ENCODE measurements at places on chromosomes 12 and 14.
A peak's percentile ranks its signal among the peaks of the same experiment; 100 is the strongest.

DNA sequence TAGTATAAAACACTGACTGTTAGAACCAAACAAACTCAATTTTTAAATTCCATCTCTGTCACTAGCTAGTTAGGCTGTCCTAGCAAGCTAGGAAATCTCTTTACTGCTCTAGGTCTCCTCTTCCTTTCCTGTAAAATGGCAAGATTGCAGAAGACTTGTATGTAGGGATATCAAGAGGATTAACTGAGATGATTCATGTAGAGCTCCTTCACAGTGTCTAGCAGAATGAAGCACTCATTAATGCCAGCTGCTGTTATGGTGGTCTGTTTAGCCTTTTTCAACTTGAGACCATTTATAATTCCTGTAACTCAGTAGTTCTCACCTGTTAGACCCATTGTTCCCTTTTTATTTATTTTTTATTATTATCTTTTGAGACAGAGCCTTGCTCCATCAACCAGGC lies 67.8 kb upstream of the KCNH3 start:
- no peak for DNase-seq

- DNase-seq, result peak; percentile 5
Observed at GRCh38 chr12:89525305-89525823, 483 bp downstream of the POC1B start.

DNA sequence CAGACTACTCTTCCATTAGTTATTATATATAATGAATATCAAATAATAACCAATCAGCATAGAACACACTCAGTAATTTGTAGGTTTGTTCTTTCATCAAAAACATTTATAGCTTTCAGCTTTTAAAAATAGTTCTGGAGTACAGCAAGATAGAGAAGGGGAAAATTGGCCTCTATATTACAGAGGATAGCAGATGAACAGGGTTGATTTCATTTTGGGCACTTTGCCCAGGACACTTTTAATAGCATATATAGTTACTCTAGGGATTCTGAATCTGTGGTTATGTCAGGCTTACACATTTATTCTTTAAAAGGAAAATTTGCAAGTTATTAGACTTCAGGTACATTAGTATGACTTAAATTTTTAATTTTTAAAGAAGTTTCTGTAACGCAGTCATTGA lies 52.6 kb downstream of the IFT81 start:
- no peak for DNase-seq

DNA sequence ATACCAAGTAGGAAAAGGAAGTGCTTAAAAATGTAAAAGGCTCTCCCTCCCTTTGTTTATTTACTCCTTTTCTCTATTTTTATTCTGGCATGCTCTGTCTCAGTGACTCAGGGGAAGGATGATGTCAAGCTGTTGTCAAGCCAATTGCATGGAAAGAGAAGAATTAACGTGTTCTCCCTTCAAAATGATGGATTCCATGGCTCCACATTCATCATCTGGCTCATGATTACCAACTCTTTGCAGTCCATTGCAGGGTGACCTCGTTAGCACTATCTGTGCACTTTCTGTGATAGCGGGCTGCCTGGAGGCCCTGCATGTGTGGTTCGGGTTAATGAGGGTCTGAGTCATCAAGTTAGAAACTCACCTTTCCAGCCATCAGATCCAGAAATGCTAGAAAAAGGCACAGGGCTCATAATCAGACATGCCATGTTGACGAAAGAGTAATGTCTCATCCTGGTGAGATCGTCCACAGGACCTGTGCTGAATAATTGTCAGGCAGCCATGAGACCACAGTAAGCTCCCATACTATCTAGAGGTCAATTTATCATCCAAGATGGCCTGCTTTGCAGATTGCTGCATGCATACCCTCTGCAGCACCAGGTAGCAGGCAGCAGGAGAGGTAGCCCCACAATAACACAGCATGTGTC lies 79.2 kb upstream of the BTG1 start:
- DNase-seq, result no peak

GRCh38 chr14:99215277-99215676 lies 56.7 kb downstream of the BCL11B start:
- no peak for DNase-seq

GRCh38 chr12:90112666-90113065 lies 404.0 kb upstream of the ATP2B1 start:
- no peak for DNase-seq

DNA sequence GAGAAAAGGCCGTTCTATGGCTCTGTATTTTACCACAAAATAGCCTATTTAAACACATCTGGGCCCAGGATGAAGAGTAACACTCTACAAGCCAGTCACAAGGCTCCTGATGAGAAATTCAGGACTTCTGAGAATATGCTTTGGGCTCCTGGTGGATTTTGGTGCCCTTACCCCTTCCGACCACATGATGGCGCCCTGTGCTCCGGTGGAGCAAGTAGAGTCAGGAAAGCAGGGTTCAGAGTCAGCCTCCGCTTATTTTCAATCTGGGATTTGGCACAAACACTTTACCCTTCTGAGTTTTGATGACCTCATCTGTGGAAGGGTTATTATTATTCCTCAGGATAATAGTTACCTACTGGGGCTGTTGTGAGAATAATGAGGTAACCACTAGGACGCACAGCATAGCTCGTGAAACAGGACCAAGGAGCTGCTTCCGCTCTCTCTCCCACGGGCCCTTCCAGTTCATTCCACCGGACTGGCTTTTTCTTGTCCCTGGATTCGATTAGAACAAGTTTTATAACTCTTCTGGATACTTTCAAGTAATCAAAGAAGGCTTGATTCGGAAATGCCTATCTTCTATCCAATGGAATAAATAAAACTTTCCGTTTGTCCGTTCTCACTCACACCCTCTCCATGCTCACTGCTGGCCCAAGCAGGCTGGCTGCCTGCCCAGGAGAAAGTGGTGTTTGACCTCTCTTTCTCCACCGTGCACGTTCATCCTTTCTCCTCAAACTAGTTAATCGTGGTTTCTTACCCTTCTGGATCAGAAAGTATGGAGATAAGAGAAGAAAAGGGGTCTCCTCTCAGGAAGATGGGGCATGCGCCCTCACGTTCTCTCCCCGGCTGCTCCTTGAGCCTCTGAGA lies 104.6 kb downstream of the GALC start:
- no peak for DNase-seq

- no peak for DNase-seq
Observed at GRCh38 chr12:113788020-113788856, 177.9 kb downstream of the RBM19 start.

GRCh38 chr12:104360983-104361707 lies 57.6 kb downstream of the EID3 start:
- DNase-seq, result no peak

DNA sequence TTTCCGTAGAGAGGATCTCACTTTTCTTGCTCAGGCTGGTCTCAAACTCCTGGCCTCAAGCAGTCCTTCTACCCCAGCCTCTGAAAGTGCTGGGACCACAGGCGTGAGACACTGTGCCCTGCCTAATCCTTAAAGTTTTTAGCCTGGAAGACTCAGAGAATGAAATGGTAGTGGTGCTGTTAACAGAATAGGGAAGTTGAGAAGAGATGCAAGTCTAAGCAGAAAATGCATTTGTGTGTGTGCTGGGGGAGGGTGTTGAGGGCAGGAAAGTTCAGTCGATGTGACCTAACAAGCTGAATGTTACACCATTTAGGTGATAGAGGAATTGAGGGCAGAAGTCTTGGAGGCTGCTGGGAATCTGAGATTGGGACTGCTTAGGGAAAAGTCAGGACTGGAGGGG lies 6.9 kb upstream of the TUBA1A start:
- DNase-seq, result no peak

DNA sequence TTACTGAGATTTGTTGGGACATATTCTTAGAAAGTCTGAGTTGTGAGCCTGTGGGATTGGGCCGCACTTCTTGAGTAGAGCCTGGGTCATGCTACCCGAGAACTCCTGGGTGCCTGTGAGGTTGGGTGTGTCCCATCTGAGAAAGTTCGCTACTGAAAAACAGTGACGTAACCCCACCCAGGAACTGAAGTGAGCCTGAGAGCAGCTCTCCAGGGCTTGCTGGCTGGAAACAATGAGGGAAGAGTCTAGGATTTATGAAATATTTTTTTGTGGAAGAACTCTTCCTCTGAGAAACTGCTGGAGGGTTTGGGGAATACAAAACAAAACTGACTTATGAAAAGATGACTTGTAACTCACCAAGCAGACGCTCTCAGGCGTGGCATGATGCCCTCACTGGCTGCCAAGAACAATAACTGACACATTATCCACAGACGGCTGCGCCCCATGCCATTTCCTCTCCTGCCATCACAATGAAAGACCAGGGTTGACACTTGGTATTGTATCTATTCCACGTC lies 69.2 kb downstream of the RASSF3 start:
- peak; percentile 40 for DNase-seq

- no peak for DNase-seq
Observed at GRCh38 chr12:108792361-108793292, 61.3 kb upstream of the CORO1C start.

DNA sequence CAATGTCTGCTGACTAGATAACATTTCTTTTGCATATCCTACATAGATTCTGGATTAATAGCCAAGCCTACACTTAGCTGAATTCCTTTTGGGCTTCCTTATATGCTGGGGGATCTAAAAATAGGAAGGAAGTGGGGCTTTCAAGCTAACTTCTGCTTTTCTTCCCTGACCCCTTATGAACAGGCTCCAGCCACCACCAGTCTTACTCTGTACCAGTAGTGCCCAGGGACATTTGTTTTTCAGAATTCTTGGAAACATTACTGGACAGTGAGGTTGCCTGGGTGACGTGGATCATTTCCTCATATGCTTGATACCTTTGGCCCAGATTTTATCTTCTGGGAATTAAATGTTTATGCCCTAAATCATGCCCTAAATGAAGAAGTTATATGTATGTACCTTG lies 55.9 kb upstream of the SRRM4 start:
- DNase-seq, result no peak

GRCh38 chr14:44896275-44897040 lies 65.3 kb downstream of the KLHL28 start:
- DNase-seq, result no peak

DNA sequence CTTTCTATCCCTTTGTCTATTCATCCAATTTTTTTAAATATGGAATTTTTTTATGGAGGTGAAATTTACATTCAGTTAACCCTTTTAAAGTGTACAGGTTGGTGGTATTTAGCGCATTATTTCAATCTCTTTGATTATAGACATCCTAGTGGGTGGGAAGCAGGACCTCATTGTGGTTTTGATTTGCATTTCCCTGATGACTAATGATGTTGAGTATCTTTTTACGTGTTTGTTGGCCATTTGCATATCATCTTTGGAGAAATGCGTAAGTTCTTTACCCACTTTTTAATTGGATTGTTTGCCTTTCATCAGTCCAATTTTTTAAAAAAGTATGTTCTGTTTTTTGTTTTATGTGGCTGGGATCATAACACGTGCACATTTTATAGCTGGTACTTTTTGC lies 20.8 kb downstream of the PAPLN start:
- DNase-seq, result no peak

DNA sequence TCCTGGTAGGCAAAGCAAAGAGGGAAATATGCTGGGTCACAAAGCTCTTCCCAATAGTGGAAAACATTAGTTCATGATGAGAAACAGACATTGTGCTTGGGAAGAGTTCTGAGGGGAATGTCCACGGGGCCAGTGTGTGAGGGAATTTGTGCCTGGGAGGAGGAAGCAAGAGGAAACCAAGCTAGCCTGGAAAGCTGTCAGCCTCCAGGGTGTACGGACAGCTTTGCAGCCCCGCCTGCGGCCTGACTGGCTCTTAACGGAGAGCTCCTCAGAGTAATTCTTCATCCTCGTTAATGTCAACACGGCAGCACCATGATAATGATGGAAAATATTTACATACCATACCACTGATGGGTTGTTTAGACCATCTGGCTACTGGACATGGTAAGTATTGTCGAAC lies 32.4 kb downstream of the PITPNM2 start:
- no peak for DNase-seq

GRCh38 chr12:112524676-112525425 lies 106.1 kb downstream of the PTPN11 start:
- DNase-seq, result no peak

- DNase-seq, result no peak
Observed at GRCh38 chr14:27222671-27223070, 624.8 kb upstream of the NOVA1 start.

DNA sequence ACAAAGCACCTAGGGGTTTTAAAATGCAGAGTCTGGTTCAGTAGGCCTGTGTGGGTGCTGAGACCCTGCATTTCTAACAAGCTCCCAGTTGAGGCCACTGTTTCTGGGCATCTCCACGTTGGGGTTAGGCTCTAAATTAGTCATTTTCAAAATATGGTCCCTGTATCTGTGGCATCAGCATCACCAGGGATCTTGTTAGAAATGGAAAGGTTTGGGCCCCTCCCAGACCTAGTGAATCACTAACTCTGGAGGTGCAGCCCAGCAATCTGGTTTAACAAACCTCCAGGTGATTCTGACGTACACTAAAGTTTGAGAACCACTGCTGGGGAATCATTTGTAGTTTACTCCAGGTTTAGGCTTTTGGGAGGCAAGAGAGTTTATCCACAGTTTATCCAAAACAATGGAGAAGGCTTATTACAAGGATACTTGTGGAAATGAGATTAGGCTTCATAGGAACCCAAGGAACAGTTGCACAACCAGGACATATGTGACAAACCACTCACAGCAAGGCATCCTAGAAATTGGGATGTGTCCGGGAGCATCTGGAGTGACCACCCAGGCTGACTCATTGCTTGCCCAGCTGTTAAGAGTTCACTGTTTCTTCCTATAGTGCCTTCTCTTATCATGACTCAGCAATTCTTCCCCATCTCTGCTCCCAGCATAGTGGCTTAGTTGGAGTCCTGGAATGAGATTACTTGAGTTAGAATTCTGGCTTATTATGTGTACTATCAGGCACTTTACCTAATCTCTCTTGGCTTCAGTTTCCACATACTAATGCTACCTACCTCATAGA lies 71.6 kb upstream of the STXBP6 start:
- DNase-seq, result no peak

DNA sequence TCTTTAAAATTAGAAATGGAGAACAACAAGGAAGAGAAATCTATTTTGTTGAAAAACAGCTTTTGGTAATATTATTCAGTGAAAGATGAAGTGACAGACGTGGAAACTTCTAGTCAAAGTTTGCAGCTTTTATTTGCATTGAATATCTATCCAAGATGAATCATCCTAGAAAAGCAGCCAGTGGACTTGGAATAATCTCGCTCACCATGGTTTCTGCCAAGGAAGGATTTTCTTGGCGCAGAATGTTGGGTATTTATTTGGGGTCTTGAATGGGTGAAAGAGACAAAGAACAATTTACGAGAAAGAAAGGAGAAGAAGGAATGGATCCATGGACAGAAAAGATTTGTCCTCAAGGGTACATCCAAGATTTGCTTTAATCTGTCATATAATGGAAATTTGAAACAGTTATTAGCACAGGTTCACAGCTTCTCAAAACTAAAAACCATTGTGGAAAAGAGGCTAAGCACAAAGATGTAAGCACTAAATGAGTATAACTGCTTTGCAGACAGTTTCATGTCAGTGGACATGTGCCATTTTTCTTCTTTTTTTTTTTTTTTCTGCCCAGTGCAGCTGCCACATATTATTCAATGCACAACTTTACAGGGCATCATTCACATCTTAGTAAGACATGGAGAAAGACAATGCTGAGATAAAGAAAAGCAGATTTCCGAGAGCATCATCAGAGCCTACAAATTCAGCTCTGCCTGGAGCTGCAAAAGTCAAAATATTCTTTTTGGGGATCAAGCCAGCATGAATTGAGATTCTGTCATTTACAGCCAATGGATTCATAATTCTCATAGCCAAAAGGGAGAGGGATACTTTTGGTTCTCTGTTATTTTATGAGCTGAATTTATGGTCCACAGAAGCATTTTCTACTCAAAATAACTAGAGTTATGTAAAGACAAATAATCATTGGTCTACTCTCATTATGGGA lies 333.7 kb downstream of the DAD1 start:
- DNase-seq, result no peak

GRCh38 chr14:65972891-65973290 lies 513.3 kb upstream of the CCDC196 start:
- DNase-seq, result no peak

GRCh38 chr12:7694556-7695236 lies 879 bp downstream of the GDF3 start:
- DNase-seq, result no peak
